ENCODE measurements at places on chromosomes 5 and 9. TPM values are rescaled to one million over a fixed set of nuclear protein-coding genes. Genes with fewer than 3 reads are reported as not detected.

DDX4 gene
- total RNA-seq: 1.0 TPM

SPINK5 gene
- total RNA-seq: not detected

FAM200C gene
- total RNA-seq: 0.46 TPM

NRG2 gene
- total RNA-seq: 0.07 TPM

CCNH gene
- total RNA-seq: 64.6 TPM

GRCh38 chr5:73103870-73104299, 16.5 kb upstream of the TMEM171 start:
- DNase-seq: no peak

DNA sequence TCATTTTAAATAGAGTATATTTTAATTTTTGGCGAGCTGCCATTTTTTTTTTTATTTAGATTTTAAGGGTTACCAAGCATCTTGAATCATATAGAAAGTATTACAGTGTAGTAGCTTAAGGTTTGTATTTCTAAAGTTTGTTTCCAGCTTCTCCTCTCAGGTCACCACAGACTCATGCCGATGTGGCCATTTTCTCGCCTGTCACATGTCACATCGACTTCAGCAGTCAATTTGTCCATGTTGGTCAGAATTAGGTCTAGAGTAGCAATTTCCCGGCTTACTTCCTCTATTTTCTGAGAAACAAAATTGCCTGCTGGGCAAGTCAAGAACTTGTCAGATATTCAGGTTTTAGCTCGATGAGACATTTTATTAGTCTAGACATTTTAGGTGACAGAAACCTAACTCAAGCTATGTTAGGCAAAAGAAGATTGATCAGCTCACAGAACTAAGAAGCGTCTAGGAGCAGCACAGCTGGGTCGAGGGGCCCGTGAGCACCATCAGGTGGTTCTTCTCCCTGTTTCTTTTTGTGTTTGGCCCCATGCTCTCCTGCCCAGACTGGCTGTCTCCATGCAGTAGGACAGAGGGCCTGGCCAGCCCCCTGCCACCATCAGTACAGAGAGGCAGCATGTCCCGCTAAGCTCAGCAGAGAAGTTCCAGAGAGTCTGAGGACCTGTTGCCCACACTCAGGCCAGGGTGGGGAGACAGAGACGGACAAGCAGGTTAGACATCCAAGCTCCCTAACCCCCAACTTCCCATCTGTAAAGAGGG, 48.4 kb upstream of the AFAP1L1 start:
- no peak for DNase-seq

- no peak for DNase-seq
These were observed 107.0 kb upstream of the SLC12A2 start for GRCh38 chr5:127976525-127976924.

DNA sequence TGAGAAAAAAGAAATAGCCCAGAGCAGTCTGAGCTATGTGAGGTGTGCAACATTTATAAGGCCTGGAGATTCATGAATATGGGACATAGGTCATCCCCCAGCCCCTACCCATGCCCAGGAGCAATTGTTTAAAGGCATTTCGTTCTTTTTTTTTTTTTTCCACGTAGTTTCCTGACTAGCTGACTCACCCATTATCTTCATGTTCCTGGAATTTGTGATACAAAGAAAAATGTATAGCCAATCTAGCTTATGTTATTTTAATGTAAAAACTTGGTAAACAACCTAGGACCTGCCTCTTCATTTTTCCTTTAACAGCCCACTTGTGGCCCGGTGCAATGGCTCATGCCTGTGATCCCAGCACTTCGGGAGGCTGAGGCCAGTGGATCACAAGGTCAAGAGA, 81.3 kb downstream of the OSTF1 start:
- DNase-seq: no peak

- DNase-seq: no peak
These were observed 316.4 kb downstream of the NR3C1 start for GRCh38 chr5:143086908-143087637.

GRCh38 chr9:90948156-90948555, 146.5 kb downstream of the SYK start:
- no peak for DNase-seq
